NCI-H1417 (cell line): ENCODE measurements at places on chromosomes 4 and X.

DNA sequence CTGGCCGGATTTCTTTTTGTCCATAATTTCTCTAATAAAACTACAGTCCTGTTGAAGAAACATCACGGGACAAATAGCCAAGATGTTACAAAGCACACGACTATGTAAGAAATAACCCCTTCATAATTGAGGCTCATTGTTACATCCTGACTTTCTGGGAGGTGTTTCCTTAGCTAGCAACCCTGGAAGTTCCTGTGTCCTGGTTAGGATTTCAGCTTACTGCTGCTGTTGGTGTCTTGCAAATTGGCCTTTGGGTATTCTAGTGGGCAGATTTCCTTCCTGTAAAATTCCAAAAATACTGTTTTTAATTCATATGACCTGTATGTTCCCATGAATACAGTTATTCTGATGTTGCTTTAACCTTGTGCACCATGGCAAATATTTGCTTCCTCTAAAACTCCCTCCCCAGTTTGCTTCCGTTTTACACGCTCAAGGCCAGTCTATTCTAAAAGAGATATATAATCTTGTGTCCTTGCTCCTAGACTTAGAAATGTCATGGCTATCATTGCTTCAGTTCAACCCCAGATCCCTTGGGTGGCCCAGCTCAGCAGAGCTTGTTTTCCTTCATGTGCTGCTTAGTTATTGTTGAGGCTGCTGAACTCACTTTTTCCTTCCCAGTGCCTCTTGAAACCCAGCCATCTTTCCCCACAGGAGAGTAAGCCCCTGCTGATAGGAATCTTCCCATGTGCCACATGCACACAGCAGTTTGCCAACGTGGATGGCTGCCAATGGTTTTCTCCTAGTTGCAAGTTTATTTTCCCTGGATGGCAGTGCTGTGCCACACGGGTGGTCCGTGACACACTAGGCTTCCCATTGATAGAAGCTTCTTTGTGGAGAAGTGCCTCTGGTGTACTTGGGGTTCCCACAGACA is 75.8 kb downstream of the TSPAN7 start:
- DNase-seq: no peak

DNA sequence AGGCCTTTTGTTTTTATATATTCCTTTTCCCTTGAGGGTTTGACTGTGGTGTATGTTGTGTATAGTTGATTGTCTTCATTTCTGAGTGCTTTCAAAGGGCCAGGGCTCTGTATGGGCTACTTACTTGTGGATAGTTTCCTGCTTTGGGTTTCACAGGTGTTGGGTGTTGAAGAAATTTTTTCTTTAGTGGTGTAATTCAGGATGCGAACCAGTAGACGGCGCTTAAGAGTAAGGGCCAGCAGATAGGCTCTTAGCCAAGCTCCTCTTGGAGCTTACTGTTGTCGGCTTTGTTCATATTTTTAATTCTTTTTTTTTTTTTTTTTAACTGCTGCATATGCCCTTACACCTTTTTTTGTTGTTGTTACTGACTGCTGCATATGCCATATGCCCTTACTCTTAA is 276.3 kb upstream of the GALNT7 start:
- DNase-seq: no peak

GRCh38 chr4:62948108-62948507 is 1461.1 kb downstream of the TECRL start:
- DNase-seq: no peak

GRCh38 chrX:69162361-69162865 is 2.8 kb downstream of the PJA1 start:
- no peak for DNase-seq

DNA sequence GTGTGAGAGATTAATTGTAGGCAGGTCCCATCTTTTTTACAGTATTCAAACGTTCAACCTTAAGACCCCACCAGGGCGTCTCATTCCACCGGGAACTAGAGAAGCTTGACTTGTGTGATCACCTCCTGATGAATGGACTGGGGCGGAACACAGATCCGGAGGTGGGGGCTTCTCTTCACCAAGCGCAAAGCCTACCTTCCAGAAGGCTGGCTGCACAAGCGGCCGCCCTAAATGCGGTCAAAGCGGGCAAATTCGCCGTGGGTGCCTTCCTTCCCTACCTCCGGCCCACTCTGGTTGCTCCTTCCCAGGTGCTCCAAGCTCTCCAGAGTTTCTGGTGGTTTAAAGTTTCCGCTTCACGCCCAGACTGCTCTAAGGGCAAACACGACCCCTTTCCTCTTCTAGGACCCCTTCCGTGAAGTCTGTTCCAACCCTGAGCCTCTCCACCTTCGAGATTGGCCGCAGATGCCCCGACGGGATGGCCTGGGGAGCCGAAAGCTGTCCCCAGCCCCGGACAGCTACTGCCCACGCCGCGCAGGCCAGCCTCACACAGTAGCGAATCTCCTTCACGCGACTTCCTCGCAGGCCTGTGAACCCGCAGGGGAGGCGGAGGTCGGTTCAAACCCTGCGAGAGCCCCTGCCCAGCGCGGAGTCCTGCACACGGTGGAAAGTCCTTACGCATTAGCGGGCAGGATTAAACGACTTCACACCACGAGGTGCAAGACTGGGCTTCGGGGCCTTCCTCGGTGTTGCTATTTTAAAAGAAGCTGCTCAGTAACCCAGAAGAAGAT is 1.6 kb upstream of the WWC2 start:
- DNase-seq: no peak

DNA sequence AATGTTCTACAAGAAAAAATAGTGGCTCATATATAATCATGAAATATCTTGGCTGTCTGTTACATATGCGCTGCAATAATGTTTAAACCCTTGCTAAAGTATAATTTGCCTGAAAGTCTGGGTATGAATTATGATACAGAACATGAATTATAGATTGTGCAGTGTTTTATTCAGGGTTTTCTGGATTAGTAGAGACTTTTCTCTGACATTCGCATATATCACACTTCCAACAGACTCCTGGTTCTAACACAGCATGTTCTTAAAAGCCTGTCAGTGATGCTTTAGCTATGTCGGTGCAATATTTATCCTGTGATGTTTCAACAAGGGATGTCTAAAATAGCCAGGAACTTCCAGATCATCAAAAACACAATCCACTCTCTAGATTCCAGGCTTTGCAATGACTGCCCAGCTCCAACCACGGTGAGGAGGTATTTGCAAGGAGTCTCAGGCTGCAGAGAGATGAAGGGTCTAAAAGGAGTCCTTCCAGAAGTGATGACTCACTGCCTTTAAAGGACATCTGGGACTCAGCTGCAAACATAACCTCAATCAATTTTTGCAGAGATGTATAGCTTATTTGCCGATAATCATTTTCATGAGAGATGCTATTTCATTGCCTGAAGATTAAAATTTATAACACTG is 69.4 kb downstream of the RWDD4 start:
- no peak for DNase-seq

- no peak for DNase-seq
Measured at GRCh38 chr4:5215321-5215720, 164.0 kb downstream of the STK32B start.

DNA sequence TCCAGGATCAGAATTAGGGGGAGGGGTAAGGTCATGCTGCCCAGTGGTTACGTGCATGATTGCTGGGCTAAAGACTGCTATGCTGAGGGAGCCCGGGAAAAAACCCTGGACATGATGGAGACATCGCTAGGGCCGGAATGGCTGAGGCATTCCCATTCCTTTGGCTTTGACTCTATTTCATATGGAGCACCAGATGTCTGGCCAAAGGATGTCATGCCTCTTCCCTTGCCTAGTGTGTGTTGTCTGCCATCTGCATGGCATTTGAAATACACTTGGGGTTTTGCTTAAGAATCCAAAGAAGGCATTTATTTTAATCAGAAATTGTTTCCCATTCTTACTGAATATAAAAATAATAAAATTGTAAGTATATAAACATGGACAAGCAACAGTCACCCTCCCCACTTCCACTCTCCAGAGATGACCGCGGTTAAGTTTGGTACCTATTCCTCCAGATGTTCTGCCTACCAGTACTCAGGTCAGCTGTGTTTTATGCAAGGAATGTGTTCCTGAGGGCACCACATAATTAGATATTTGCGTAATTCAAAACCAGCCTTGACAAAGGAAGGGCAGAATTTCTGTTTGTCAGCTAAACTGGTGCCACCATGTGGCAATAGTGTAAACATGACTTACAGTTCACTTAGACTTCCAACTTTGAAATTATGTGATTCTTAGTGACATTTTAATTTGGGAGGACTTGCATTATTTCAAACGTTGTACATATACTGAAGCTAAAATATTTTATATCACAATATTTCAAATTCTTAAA is 105.9 kb downstream of the CT47B1 start:
- DNase-seq: peak; percentile 32

- DNase-seq: no peak
Measured at GRCh38 chr4:36249610-36250009, 5.3 kb upstream of the ARAP2 start.

DNA sequence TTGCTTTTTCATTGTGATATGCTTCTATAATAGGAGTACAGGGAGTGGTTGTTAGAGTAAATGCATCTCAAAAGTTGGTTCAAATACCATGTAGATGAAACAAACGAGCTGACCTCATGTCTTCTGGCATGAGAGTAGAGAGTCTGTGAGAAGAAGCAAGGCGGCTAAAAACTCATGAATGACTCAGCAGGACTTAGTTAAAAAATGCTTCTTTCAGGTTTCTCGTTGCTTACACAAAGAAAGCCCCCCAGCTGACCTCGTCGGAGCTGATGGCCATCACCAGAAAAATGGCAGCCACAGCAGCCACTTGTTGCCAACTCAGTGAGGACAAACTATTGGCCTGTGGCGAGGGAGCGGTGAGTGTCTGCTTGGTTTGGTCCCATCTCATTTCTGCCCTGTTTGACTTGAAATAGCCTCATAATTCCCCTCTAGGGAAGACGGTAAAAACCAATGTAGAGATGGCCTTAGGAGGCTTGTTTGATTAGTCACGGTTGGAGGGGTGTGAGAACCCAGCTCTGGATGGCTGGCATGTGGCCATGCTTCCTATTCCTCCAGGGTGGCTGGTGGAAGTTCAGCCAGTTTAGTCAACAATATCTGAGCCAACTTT is 14.5 kb downstream of the AFP start:
- peak; percentile 83 for DNase-seq
